ENCODE measurements at places on chromosomes 1 and 21.

- no peak for DNase-seq
Measured at GRCh38 chr1:147071142-147071541, 101.1 kb downstream of the PRKAB2 start.

DNA sequence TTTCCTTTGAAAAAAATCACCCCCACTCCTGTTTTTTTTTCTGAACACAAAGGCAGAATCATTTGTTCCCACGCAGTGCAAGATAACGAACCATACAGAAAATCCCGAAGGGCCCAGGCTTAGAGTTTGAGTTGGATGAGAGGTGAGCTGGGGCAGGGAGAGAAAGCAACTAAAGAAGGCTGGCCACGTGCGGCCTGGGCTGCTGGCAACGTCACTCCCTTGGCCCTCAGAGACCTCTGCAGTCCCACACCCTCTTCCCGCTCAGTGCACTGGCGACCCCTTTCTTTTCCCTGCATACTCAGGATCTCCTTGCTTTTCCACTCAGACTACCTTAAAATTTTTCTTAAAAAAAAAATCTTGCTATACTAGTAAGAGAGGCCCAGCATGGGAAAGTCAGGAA is 28.2 kb upstream of the CRNN start:
- DNase-seq = no peak

- DNase-seq = no peak
Measured at GRCh38 chr1:193184776-193185175, 1.6 kb downstream of the B3GALT2 start.

- DNase-seq = no peak
Measured at GRCh38 chr1:65959896-65960567, 167.3 kb downstream of the PDE4B start.

DNA sequence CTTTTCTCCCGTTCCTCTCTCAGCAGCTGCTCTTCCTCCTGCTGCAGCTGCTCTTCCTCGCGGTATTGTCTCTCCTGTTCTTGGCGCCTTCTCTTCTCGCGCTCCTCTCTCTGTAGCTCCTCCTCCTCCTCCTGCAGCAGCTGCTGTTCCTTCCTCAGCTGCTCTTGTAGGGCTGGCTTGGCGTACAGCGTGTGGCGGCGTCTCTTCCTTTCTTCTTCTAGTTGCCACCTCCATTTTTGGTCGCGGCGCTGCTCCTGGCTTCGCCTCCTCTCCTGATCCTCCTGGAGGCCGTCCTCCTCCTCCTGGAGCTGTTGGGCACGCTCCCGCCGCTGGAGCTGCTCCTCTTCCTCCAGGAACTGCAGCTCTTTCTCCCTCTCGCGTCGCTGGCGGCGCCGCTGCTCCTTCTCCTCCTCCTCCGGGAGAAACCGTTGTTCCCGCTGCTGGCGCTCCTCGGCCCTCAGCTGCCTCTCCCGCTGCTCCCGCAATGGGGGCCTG is 4.8 kb downstream of the TCHH start:
- DNase-seq = peak; percentile 47

GRCh38 chr1:230682882-230683610 is 30.9 kb downstream of the AGT start:
- no peak for DNase-seq

- DNase-seq = peak; percentile 65
Measured at GRCh38 chr21:22516230-22516629, 1518.0 kb downstream of the NCAM2 start.

DNA sequence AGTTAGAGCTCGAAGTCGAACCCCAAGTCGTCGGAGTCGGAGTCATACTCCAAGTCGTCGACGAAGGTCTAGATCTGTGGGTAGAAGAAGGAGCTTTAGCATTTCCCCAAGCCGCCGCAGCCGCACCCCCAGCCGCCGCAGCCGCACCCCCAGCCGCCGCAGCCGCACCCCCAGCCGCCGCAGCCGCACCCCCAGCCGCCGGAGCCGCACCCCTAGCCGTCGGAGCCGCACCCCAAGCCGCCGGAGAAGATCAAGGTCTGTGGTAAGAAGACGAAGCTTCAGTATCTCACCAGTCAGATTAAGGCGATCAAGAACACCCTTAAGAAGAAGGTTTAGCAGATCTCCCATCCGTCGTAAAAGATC is 12.1 kb downstream of the SON start:
- no peak for DNase-seq

DNA sequence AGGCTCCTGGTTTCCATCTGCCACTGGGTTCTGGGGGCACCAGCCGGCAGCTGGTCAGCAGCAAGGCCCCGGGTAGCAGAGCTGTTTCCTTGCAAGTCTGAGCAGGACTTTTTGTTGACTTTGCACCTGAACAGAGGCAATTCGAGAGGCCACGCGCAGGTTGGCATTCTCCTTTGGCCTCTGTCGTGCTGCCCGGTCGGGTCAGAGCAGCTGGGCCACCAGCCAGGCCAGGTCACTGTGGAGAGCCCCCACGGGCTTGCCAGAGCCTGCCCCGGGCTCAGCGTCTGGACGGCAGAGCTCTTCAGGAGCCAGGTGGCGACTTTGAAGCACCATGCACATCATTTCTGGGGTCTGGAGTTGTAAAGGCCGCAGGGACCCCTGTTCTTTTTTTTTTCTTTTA is 28.4 kb upstream of the TMEM52 start:
- no peak for DNase-seq

- DNase-seq = no peak
Measured at GRCh38 chr1:8860738-8861516, 17.6 kb downstream of the ENO1 start.

- no peak for DNase-seq
Measured at GRCh38 chr1:227896710-227897655, 50.7 kb downstream of the WNT9A start.

- DNase-seq = no peak
Measured at GRCh38 chr1:161986328-161986727, 37.3 kb downstream of the OLFML2B start.

- no peak for DNase-seq
Measured at GRCh38 chr1:66365635-66366034, 168.3 kb upstream of the SGIP1 start.

GRCh38 chr21:34692458-34693020 is 23.7 kb downstream of the CLIC6 start:
- no peak for DNase-seq

Measured in HL-60 (cell line).